Activated CD4-positive, alpha-beta T cell treated with anti-CD3 and anti-CD28 coated beads, Interleukin-2, Interleukin-6, amounts not matched to agents 100 ng/mL and 50 ng/mL, durations not matched to agents 16 hours and 8 hours (primary cell): ENCODE measurements at places on chromosomes 16 and 17.

GRCh38 chr17:55527540-55528118, 16.4 kb upstream of the SMIM36 start:
- DNase-seq, result peak; percentile 37

- DNase-seq, result no peak
Measured at GRCh38 chr17:61205931-61206330, 193.7 kb upstream of the TBX2 start.

DNA sequence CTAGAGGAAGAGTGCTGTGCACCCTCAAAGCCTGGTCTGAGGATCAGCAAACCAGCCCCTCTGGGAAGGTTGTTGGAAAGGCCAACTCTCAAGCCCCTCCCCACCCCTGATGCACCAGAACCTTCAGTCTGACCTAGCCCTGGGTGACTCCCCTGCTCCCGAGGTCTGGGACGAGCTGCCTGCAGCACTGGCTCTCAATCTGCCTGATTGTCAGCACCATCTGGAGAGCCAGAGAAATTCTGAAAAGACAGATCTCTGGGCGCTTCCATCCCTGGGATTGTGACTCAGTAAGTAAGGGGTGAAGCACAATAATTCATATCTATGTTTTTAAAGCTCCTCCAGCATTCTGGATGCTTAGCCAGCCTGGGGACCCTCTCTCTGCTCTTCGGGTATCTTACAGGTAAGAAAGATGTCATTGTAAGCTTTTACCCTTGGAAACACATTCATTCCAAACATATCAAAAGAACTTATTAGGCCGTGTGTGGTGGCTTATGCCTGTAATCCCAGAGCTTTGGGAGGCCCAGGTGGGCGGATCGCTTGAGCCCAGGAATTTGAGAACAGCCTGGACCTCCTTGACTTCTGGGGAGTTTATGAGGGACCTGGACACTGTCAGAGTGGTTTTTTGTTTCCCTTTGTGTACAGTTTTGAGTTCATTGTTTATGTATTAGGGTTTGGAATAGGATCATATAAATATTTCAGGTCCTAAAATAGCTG, 147.5 kb downstream of the KCNJ12 start:
- no peak for DNase-seq

- DNase-seq, result no peak
Measured at GRCh38 chr16:27767081-27767480, 217.1 kb downstream of the KATNIP start.

GRCh38 chr17:79011451-79012147, 2.0 kb upstream of the CANT1 start:
- DNase-seq, result no peak

DNA sequence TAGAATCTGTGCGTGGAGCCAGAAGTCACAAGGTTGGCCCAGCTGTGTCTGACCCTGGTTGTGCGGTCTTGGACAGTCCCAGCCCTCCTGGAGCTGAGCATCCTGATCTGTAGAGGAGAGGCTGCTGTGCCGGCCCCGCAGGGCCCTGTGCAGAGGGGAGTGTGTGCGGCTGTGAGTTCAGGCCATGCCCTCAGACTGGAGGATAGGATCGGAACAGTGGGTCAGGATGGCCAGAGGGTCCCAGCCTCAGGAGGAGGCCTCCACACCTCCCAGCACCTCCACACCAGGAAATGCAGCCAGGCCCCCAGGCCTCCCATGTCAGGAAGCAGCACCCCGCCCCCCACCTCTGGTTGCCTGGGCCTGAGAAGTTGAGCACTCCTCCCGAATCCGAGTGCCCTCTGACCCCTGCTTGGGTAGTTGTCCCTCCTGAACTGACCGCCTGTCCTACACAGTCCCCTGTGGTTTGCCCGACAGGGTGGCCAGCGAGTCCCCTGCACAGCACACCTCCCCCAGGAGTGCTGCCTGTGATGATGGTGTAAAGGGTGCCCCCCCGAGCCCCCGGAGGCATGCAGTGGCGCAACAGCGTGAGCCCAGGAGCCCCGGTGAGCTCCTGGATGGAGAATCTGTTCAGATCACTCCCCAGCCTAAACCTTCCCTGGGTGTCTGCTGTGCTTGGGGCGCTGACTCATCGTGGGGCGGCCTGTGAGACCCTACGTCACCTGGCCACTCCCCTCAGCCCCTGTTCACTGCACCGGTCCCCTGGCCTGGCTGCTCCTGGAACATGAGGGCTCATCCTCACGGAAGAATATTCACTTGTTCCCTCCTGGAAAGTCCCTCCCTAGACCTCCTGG, 285.2 kb downstream of the SEC14L1 start:
- DNase-seq, result no peak

GRCh38 chr16:54822492-54822891, 108.2 kb upstream of the IRX5 start:
- DNase-seq, result no peak

GRCh38 chr16:70687671-70688245, 1.9 kb upstream of the MTSS2 start:
- DNase-seq, result no peak

DNA sequence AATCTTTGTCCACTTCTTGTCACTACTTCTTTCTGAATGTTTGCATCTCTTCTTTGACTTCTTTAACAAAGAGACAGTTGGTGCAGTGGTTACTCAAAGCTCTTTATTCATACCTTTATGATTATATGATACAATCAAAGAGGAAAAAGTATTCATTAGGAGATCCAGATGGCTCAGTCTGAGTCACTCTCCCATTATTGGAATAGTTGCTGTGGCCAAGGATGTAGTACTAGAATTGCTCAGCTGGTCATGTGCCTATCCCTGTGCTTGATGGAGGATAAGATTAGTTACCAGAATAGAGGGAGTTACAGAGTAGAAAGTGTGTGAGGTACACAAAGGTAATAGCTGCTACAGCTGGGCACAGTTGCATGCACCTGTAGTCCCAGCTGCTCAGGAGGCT, 18.3 kb downstream of the BCAS3 start:
- DNase-seq, result peak; percentile 20

- no peak for DNase-seq
Measured at GRCh38 chr17:15456496-15456895, 10.9 kb downstream of the CDRT4 start.

- DNase-seq, result no peak
Measured at GRCh38 chr17:37259030-37259735, 116.6 kb upstream of the C17orf78 start.

DNA sequence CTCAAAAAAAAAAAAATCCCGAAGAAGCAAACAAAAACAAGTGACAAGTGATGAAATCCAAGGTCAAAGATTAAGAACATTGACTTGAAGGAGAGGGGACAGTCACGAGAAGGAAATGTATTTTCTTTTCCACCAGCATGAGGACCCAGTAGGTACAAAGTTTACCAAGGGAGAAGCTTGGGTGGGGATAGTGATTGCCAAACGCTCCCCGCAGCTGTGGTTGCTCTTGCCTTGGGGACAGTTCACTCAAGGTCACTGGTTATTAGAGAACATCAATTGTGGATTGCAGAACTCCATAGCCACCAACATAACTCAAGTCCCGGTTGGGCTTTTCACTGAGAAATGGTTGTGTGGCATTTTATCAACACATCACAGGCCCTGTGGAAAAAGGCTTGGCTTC, 27.0 kb downstream of the RSL1D1 start:
- no peak for DNase-seq

GRCh38 chr17:77358801-77359200, 218.0 kb downstream of the SEC14L1 start:
- DNase-seq, result no peak

DNA sequence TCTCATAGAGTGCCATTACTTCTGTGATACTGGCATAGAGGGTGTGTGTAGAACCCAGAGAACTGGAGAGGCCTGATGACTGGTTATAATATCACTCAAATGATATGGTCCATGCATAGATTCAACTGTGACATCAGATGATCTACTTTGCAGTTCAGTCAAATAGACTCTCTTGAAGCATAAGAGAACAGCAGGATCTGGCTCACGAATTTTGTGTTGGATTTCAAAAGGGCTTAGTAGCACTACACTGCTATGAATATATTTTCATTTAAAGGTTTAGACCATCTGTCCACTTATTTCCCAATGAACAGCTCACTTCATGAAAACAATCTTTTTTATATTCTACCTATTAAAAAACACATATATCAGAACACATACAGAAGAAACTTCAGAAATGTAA, 119.7 kb downstream of the KIF2B start:
- DNase-seq, result no peak

DNA sequence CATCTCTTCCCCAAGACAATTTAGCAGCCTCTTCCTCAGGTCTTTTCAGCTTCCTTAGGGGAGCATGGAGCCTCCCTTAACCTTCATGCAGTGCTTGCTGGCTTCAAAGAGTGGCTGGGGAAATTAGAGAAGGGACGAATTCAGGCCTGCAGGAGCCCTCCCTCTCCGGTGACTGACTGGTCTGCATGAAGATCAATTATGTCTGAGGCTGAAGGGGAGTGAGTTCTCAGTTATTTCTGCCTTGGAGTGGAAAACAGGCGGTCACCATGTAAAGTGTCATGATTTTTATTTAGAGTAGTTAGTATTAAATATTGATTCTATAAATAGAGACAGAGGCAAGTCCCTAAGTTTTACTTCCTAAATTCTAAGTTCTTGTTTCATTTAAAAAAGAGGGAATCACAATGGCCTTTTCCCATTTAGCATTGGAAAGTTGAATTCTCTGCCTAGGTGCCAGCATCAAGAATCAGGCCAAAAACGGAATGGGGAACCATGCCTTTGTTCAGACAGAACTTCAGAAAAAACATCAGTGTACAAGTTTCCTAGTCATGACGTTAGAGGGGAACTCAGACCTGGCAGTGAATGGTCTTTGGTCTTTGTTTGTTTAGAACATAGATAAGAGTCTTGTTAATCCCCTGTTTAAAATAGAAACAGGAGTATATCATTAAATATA, 4.4 kb downstream of the GABARAPL2 start:
- DNase-seq, result no peak

DNA sequence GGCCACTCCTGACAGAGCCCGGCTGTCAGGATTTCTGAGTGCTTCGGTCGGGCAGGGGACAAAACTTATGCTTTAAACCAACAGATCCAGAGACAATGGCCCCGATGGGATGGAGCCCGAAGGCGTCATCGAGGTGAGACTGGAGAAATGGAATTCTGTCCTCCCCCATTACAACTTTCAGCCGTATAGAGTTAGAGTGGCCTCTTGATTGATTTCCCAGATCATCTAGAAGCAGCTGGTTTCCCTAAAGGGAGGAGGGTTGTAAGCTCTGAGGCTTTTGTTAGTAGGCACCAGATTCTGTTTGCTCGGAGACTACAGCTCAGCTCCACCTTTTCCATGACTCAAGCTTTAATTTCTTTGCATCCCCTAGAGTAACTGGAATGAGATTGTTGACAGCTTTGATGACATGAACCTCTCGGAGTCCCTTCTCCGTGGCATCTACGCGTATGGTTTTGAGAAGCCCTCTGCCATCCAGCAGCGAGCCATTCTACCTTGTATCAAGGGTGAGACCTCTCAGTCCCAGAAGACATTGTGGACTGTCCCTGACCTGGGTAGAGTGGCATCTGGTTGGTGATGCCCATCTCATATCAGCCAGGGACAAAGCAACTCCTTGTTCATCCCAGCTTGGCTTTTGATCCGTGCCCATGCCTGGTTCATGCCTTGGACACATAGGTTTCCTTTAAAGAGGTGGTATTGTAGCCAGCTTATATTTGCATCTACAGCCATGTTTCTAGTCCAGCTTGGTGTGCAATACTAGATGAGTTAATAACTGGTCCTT, 5.1 kb upstream of the CD68 start:
- no peak for DNase-seq

DNA sequence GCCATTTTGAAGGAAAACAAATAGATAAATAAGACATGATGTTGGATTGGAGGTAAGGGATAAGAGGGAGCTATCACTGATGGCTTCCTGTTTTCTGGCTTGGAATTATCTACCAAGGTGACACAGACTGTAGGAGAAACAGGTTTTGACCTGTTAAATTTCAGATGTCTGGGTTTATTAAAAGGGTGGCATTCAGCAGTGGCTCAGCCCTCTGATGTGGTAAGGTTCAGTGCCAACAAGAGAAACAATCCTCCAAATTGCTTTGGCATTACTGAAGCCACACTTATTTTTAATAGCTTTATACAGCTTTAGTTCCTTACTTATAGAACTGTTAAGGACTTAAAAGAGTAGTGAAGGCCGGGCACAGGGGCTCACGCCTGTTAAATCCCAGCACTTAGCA, 37.0 kb upstream of the AKAP1 start:
- no peak for DNase-seq
